ENCODE measurements at places on chromosomes 3 and 15.
A peak's percentile ranks its signal among the peaks of the same experiment; 100 is the strongest.

- no peak for DNase-seq
Measured at GRCh38 chr15:67066959-67067853, 1.8 kb downstream of the SMAD3 start.

DNA sequence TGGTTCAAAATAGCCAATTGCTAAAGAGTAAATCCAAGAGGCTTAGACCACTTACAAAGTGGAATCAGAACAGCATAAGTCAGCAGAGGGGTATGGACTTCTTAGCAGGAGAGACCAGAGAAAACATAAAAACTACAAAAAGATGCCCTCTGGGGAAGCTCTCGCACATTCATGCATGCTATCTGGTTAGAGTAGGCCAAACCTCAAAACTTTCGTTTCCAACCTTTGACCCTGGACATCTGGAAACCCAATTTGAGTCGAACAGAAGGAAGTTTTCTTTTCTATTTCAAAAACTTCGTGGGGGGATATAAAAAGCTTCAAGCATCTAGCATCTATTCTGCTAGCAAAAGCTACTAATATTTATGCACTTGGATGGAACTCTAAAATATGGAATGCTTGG, 523.9 kb upstream of the AGTR1 start:
- no peak for DNase-seq

- DNase-seq, result no peak
Measured at GRCh38 chr3:99365396-99365795, 273.0 kb upstream of the COL8A1 start.

DNA sequence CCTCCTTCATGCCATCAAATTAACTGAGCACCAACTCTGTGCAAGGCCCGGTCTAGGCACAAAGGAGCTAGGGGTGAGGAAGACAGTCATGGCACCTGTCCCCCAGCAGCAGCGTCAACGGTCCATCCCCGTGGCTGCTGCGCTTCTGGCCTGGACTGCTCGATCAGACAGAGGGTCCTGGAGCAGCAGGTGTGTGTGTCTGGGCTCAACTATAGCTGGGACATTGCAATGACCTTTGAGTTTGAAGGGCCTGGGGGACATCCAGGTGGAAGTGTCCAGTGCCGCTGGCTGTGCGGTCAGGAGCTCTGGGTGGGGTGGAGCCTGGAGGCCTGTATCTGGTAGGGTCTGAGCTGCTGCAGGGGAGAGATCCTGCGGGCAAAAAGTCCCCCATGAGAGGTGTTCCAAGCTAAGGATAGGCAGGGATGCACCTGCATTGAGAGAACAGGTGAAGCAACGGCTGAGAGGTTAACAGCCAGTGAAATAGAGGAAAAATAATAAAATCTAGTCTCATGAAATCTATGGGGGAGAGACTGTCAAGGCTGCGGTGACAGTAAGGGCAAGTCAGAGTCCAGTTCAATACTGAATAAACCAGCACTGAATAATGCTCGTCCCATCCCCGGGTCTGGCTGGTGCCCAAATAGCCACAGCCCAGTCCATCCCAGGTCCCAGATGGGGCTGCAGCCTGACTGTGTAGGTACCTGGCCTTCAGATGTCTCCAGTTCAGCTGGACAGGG, 25.4 kb upstream of the SLC41A3 start:
- DNase-seq, result no peak

- no peak for DNase-seq
Measured at GRCh38 chr15:57994221-57995049, 71.1 kb downstream of the ALDH1A2 start.

DNA sequence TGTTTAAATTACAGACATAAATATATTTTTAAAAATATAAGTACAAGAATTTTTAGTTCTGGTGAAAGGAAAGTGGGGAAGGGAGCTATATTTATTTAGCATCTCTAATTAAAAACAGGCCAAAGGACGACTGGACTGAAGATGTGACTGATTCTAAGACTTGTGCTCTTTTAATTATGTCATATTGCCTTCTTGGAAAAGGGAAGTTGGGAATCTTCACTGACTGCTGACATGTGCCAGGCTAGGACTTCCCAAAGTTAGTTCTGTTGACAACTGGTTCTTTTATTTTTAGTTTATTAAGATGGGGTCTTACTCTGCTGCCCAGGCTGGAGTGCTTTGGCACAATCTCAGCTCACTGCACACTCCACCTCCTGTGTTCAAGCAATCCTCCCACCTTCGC, 13.5 kb downstream of the CNOT10 start:
- no peak for DNase-seq

DNA sequence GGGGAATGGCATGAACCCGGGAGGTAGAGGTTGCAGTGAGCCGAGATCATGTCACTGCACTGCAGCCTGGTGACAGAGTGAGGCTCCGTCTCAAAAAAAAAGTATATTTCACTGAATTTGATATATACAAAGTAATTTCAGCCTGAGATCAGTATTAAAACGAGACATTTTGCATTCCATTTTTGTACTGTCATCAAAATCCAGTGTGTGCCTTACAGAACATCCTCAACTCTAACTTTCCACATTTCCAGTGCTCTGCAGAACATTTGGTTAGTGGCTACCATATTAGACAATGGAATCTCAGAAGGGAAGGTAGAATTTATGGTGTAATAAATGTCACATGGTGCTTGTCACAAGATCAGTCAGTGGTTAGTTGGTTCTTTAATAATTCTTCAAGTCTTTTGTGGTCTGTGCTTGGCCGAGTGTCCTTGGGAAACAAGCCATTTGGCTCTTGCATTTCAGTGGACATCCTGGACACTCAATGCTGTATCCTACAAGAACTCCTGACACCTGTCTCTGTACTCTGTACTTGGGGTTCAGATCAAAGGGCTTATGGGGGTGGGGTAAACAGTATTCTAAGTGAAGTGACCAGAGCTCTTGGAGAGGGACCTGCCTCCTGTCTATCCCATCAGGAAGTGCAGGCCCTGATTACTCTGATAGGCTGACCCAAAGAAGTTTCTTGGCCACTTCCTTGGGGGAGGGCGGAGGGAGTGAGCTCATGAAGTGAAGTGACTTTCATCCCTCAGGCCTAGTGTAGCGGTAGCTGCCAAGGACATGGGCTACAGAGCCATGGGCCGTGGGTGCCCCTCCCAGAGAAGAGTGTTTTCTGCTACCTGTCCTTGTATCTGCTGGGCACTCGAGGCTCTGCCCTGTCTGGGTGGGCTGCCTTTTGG, 3.7 kb downstream of the ACVR2B start:
- DNase-seq, result no peak

GRCh38 chr3:125310623-125311081, 64.5 kb downstream of the ZNF148 start:
- DNase-seq, result peak; percentile 8

DNA sequence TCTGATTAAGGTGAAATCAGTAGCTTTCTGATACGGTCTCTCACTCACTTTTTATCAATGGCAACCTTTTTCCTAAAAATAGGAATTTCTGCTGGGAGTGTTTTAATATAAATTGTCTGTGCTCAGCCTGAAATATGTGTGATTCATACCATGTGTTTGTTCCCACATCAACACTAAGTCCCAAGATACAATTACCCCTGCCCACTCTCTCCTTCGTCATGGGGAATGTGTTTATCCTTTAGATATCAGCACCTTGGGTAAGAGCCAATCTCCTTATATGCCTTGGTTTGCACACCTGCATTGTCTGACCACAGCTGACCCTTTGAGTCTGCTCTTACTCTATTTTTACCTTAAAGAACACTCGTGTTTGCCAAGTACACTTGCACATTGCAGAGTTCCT, 356.4 kb downstream of the LPP start:
- DNase-seq, result no peak

DNA sequence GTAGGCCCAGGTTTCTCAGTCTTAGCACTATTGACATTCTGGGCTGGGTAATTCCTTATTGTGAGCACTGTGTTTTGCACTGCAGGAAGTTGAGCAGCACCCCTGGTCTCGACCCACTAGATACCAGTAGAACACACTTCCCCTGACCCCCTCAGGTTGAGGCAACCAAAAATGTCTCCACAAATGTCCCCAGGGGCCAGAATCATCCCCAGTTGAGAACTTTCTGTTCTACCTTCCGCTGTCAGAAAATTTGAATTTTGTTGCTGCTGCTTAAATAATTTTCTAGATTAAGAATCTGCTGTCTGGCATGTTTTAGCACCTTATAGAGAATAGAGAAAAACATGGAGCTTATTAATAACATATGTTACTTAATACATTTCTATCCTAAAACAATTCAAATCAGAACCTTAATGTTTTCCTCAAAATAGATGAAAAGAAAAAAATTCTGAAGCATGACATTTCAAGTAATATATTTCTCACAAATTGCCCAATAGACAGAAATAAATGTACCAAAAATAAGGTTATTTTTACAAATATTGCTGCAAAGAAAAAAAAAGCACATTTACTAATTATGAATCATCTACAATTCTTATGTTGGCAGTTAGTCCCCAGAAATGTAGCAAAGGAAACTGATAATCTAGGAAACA, 13.2 kb upstream of the THRB start:
- no peak for DNase-seq

DNA sequence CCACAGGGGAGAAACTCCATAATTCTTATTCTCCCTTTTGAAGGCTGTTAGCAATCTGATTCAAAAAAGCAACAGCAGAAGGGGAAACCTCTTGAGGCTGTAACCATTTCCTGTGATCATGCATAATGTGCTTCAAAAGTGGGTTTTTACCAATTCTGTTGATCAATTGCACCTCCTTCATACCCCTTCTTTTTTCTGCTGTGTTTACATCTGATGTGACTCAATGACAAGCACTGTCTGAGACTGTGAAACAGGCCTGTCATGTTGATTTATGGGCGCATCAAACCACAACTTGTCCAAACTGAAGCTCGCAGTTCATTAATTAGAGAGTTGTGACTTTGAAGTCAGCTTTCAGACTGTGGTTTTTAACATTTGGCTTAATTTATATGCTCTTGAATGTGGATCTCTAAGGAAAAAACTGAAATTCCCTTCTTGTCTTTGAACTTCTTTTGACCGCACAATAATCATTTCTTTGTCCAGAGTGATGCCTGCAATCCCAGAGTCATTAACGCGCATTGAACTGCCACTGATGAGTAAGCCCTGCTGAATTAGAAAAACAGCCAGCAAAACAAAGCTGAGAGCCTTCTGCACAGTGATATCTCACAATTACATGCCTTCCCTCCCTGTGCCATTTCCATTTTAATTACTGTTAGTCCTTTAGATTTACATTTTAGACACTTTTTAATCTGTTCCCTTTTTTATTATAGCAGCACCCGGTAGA, 532.8 kb downstream of the FOXP1 start:
- DNase-seq, result no peak

- DNase-seq, result peak; percentile 25
Measured at GRCh38 chr3:128383316-128384235, 83.1 kb downstream of the DNAJB8 start.

- DNase-seq, result no peak
Measured at GRCh38 chr15:89836267-89837133, 21.8 kb upstream of the ANPEP start.

DNA sequence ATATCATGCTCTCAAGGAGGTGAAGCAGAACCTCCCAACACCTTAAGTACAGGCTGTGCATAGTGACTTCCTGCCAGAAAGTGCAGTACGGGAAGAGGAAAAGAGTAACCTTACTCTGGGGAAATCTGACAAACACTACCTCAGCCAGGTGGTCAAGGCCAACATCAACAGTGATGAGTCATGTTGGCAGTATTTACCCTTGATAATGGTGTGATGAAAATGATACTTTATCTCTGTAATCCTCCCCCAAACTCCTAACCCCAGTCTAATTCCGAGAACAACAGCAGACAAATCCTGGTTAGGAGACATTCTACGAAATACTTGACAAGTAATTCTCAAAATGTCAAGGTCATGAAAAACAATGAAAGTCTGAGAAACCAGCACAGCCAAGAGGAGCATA, 26.5 kb downstream of the ANKDD1A start:
- no peak for DNase-seq

DNA sequence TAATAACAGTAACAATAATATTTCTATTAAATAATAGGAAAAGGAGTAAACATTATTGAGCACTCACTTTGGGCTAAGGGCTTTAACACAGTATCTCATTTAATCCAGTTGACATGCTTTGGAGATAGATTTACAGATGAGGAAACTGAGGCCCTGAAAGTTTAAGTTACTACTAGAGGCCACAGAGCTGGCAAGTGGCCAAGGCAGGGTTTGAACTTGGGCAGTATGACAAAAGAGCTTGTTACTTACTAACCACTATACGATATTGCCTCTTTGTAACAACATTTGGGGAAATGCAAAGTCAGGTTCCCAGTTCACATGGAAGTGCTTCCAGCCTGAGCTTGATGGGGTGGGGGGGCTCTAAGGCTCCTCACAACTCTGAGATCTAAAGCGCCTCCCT, 149.1 kb upstream of the LMCD1 start:
- no peak for DNase-seq

DNA sequence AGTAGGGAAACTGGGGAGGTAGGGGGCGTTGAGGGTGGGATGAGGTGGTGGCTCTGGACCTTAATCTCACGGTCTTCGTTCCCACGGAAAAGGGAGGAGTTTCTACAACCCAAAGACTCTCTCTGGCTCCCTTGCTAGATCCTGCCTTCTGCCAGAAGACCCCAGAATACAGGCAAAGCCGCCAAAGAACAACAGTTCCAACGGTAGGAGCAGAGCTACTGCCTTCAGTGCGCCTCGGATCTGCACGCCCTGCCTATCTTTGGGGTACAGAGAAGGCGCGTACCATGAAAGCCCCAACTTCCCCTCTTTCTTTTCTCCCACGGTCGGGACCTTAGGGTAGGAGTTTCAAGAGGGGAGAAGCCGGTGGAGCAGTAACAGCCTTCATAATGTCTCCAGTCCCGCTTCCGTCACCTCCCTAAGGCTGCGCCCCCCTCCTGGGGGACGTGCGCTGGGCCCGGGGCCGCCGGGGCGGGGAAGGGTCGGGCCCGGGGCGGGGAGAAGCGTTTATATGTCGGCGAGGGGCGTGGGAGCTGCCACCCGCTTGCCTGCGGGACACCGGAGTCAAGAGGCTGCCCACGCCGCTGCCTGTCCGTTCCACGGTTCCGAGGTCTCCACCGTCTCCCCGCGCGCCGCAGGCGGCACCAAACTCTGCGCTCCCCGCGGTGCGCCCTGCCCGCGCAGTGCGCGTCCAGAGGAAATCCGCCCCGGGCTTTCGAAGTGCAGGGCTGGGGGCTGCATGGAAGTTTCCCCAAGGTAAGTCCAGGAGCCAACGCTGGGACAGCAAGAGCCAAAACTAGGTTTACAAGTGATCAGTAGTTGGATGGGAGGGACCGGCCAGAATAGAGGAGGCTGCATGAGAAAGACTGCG, at the start of gene COL6A6:
TSS of gene COL6A6 (plus strand) at position 533 of the 868 bp plus-strand sequence. CDS start 43,188 bp downstream, outside the sequence.
- DNase-seq, result no peak

- DNase-seq, result no peak
Measured at GRCh38 chr3:102736975-102737304, 302.1 kb downstream of the ZPLD1 start.

All from activated T-helper 9 cell treated with anti-CD3 and anti-CD28 coated beads, Interleukin-2, amount 50 U/mL, for 16 hours (primary cell).